GM04504 (cell line): ENCODE measurements at places on chromosomes 13 and 19.

DNA sequence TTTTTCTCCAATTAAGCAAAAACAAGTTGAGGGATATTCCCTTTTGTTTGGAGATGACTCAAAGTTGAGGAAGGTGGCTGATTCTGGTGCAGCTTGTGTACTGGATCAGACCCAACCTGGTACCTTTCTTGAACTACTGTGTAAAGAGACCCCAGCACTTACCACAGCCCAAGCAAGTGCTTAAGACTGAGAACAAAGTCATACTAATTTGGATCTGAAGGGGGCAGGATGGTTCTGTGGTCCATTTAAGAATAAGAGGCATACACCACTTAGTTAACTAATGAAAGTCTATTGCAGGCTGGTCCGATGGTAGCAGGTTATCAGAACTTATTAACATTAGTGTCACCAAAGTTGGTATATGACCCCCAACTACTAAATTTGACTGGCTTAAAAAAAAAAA lies 6.3 kb downstream of the THSD1 start:
- no peak for DNase-seq

DNA sequence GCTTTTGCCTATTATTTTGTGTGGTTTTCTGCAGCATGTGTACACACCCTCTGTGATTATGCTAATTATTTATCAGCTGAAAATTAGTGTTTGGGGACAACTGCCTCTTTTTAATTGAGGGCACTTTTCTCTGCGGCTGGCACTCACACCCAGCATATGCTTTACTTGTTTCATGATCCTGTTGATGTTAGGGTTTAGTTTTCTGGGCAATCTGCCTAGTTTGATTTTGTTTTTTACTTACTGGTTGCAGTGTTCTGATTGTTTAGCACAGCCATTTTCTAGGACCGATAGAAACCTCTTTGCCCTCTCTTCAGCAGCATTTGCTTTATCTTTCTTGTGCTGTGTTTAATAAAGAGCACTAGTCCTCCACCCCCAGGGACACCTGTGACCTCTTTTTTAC lies 161.6 kb downstream of the PAN3 start:
- DNase-seq, result no peak

GRCh38 chr13:52899206-52899605 lies 50.8 kb upstream of the PCDH8 start:
- DNase-seq, result no peak

DNA sequence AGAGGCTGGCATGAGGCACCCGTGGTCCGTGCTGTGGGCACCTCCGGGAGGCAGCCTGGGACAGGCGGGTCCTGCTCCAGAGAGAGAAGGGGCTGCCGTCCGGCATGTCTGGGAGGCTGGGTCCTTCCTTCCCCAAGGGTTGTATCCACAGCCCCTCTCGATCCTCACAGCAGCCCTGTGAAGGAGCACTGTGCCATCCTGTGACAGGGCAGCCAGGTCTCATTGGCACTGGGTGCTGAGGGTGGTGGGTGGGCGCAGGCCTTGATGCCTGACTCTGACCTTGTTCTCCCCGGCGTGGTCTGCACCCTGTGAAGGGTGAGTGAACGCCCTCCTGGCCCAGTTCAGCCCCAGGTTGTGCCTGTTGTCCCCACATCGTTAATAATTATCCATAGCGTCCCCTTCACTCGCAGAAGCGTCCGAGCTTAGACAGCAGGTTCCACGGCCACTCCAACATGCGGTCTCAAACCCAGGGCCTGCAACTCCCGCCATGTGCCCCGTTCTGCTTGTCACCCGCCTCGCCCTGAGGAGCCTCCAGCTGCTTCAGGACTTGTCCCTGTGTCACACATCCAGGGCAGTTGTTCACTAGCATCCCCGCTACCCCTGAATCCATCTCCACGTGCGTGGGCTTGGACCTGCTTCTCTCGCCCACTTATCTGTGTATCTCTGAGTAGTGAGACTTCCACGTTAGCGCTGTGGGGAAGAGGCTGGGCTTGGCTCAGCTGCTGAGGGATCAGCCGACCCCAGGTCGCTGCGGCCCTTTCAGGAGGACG lies 10.6 kb downstream of the ATP11A start:
- DNase-seq, result no peak

DNA sequence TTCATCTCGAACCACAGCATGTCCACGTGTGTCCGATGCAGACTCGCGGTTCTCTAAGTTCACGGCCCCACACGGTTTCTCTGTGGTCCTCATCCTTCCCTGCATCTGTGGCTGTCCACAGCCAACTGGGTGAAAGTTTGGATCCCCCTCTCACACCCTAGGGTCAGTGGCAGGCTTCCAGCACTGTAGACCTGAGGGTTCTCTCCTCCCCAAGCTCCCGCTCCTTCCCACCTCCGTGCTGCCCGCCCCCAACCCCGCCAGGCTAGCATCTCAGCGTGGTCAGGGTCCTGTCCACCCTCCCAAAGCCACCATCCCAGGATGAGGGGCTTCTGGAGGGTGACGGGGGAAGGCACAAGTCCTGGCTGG lies 3.0 kb downstream of the ANGPTL4 start:
- DNase-seq, result peak; percentile 17

GRCh38 chr13:86510792-86511191 lies 711.6 kb upstream of the SLITRK6 start:
- no peak for DNase-seq

DNA sequence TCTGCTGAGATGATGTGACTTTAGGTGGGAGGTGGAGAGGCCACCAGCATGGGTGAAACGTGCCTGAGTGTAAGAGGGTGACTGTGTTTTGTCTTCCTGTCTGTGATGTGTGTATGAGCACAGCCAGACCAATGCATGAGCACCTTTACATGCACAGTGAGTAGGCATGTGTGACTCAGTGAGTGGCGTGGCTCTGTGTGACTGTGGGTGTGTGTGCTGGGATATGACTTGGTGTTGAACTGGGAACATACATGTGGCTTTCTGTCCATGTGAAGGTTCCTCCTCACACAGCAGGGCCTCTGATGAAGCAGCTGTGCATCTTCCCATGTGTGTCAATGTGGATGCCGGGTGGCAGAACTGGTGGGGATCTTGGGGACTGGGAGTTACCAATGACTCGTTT lies 19.9 kb upstream of the LGALS13 start:
- DNase-seq, result no peak

DNA sequence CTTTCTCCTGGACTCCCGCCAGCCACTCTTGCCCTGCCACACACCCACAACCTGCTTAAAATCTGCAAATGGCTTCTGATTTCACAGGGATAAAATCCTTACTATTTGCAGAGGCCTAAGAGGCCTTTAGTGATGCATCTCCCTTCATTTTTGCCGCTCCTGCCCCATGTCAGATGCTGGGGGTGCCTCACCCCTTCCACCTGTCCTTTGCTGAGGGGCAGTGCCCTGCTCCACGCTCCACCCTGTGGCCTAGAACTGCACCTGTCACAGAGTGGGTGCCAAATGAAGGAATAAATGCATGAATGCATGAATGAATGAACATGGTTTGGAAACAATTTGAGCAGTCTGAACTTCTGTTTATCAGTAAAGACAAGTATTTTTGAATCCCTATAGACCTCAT lies 34.1 kb upstream of the UQCRFS1 start:
- no peak for DNase-seq

DNA sequence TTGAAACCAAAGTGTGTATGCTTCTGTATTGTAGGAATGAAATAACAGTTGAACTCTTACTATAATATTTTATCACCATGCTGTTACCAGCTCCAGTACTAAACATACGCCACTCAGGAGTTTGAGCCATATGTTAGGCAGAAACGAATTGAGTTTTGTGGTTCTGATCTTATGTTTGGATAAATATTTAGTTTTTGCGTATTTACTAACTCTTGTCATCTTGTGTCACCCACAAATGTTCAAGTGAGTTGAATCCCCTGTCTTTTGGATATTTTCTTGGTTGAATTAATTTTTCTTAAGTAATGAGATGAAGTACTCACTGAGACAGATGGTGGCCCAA lies 1.5 kb downstream of the FNDC3A start:
- DNase-seq, result no peak

DNA sequence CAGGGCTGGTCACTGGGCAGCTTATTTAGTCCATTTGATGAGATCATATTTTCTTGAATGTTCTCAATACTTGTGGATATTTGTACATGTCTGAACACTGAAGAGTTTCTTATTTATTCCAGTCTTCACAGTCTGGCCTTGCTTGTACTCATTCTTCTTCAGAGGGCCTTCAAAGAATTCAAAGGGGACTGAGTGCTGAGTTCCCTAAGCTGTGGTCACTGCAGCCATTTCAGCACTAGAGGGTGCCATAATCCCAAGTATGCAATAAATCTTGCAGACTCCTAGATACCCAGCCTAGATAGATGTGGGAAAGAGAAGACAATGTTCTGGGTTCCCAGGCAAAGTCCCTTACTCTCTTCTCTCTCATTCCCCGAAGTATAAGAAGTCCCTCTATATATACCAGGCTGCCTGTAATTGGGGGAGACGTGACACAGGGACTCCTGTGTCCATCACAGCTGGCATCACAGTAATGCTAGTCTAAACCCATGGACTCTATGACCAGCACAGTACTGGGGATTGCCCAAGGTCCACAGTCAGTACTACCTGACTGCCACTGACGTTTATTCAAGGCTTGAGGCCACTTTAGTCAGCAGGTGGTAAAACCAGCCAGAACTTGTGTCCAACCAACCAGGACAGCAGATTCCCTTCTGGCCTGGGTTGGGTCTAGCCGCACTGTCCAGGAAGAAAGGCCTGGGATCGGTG lies 8.9 kb upstream of the VN1R1 start:
- DNase-seq, result no peak
